Urinary bladder (tissue), 4 donors: ENCODE measurements at places on chromosomes 6 and 20. TPM values are rescaled to one million over a fixed set of nuclear protein-coding genes. Genes with fewer than 3 reads are reported as not detected.

RCAN2 gene
- total RNA-seq: 23.7 TPM

IDH3B gene
- 44.5 TPM for total RNA-seq

PLN gene
- total RNA-seq: 178 TPM

YTHDF1 gene
- total RNA-seq: 16.7 TPM

REPS1 gene
- 96.8 TPM for total RNA-seq

- DNase-seq: no peak
Observed at GRCh38 chr6:142635130-142635529, 309.8 kb downstream of the HIVEP2 start.

DNA sequence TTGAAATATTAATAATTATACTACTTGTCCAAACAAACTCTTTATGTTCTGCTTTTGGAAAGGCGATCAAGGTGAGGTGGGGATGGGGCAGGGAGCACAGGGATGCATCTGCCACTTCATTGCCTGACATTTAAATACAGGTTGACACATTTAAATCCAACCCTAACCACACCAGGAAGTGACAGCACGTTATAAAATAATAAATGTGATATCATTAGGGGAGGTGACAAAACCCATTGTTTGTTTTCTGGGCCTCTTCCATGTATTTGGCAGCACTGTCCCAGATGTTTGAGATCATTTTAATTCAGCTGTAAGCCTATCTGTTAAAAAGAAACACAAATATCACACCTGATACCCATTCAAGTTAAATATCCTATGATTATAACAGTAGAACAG, 342.4 kb upstream of the ARID1B start:
- no peak for DNase-seq

GRCh38 chr6:144549837-144550747, 265.0 kb downstream of the UTRN start:
- DNase-seq: no peak

DNA sequence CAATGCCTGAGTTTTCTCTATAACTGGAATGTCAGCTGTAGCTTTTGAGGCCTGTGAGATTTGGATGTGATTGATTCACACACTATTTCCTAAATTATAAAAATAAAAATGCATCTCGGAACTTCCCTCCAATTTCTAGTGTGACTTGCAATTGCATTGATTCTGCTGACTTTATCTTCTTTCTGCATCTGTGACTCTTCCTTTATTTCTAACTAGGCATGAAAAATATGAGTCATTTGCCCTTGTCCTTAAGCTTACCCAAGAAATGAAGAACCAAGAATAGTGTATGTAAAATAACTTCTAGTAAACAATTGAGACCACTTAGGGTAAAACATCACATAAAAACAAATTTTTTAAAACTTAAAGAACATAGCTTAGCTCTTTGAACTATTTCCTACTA, 12.9 kb downstream of the OR2J2 start:
- DNase-seq: no peak

GRCh38 chr6:18579869-18580268, 192.7 kb downstream of the RNF144B start:
- DNase-seq: no peak

GRCh38 chr20:24651976-24652345, 182.5 kb downstream of the SYNDIG1 start:
- DNase-seq: no peak

- no peak for DNase-seq
Observed at GRCh38 chr6:10687582-10687981, 6.8 kb downstream of the C6orf52 start.
